ENCODE measurements at places on chromosomes 7 and 10.
A peak's percentile ranks its signal among the peaks of the same experiment; 100 is the strongest.

DNA sequence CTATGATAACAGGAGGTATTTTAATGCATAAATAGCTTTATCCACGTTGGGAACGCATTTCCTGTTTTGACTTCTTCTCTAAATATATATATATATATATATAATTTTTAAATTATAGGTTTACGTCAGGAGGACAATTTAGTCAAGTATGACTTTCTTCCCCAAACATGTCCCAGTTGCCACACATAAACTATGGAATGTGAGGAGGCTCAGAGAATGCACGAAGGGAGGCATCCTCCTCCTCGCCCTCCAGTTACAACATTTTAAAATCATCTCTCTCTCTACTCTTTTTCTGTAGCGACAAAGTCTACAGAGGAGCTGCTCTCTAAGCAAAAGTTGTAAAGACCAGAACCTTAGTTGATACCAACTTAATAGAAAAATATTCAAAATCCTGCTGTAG, 106.9 kb upstream of the LYZL1 start:
- no peak for DNase-seq

DNA sequence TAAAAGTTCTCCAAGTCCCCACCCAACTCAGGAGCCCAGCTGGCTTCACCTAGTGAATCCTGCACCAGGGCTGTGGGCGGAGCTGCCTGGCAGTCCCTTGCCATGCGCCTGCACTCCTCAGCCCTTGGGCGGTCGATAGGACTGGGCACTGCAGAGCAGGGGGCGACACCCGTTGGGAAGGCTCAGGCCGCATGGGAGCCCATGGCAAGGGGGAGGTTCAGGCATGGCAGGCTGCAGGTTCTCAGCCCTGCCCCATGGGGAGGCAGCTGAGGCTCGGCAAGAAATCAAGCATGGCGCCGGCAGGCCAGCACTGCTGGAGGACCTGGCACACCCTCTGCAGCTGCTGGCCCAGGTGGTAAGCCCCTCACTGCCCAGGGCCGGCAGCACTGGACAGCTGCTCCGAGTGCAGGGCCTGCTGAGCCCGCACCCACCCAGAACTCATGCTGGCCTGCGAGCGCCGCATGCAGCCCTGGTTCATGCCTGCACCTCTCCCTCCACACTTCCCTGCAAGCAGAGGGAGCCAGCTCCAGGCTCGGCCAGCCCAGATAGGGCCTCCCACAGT, 149.9 kb downstream of the ANKRD30A start:
- no peak for DNase-seq

GRCh38 chr10:57294698-57295097, 933.6 kb upstream of the ZWINT start:
- DNase-seq, result no peak

DNA sequence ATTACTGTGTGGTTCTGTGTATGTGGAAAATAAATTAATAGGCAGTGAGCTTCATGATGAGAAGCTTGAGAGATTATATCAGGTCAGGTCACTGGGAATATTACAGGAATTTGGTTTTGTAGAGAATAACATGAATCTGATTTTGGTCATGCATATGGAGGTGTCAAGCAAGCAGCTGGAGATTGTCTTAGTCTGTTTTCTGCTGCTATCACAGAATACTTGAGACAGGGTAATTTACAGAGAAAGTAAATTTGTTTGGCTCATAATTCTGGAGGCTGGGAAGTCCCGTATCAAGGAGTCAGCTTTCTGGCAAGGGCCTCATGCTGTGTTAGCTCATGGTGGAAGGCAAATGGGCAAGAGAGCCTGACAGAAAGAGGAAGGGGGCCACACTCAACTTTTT, 120.7 kb upstream of the FAM3C start:
- DNase-seq, result peak; percentile 34

DNA sequence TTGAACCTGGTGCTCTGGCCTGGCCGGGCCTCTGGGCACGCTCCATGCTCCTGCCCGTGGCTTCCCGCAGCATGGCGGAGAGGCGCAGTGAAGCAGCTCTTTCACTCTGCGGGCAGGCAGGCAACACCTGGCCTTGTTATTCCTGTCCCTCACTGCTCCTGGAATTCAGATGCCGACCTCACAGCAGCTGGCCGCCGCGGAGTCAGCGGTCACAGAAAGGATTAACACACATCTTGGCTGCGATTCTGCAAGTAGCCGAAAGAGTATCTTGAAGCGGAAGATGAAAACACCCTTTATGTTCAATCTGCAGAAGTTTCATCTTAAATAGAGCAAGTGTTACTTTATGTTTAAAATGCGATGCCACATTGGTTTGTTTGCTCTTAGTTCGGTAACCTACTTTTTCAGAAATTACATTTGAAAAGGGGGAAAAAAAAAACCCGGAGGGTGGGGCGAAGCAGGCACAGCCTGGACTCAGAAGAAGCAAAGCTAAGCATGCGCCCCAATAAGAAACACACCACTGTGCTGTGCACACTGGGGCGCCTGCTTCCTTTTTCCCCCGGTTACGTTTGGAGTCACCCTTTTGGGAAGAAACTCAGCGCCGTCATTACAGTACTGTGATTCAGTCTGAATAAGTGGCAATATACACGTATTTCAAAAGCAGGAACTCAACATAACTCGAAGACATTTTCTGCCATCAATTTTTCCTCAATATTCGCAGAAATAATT, 42.3 kb downstream of the BRI3 start:
- DNase-seq, result no peak

DNA sequence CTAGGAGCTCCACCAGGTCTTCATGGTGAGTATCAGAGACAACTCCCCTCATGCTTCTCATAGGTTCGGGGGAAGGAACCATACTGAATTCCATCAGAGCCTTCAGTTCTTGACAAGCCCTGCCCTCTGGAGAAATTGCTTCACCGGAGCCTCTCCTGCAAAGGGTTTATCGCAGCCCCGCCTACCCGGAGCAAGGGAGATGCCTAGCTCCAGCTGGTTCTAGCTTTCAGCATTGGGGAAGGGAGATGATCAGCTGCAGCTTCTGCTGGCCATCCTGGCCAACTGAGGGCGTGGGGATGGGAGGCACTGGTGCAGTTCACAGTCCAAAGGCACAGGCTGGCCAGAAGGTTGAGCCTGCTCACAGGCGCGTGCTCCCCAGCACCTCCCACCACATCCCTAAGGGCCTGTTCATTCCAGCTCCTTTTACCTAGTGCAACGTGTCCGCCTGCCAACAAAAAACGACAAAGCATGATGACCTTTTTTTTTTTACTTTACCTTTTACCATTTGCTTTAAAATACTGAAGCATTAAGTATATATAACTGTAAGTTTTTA, 31.2 kb downstream of the LANCL2 start:
- no peak for DNase-seq

- DNase-seq, result no peak
Observed at GRCh38 chr10:88932539-88933256, 19.9 kb downstream of the ACTA2 start.

DNA sequence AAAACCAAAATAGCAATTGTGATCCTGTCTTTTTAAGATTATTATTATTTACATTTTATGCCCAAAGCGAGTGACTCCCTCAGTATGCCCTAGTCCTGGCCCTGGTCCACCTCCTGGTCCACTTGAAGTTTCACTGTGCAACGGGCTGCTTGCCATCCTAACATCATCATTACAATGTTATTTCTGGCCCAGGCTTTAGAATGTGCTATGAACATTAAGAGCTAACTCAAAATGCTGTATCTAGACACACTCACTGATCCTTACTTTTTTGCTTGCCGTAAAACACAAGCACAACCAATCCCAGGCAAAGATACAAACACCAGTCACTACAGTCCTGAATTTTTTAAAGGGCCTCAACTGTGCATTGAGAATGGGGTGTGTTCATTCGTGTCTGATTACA, 38.4 kb downstream of the RHOBTB1 start:
- DNase-seq, result no peak

DNA sequence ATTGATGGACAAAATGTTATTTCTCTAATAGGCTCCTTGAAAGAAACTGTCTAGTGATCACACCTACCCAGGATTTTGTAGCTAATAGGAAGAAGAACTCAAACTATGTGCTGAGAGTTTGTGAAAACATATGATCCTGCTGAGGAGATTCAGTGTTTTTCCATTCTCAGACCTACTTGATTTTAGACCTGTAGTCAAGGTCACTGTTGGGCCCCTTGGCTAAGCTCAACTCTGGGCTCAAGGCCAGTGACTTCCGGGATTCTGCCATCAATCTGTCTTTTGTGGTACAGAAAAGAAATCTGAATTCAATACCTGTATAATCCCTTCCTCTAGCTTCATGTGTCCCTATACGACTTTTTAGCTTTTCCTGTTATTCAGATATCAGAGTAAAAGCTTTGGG, 79.7 kb upstream of the FERD3L start:
- DNase-seq, result no peak

DNA sequence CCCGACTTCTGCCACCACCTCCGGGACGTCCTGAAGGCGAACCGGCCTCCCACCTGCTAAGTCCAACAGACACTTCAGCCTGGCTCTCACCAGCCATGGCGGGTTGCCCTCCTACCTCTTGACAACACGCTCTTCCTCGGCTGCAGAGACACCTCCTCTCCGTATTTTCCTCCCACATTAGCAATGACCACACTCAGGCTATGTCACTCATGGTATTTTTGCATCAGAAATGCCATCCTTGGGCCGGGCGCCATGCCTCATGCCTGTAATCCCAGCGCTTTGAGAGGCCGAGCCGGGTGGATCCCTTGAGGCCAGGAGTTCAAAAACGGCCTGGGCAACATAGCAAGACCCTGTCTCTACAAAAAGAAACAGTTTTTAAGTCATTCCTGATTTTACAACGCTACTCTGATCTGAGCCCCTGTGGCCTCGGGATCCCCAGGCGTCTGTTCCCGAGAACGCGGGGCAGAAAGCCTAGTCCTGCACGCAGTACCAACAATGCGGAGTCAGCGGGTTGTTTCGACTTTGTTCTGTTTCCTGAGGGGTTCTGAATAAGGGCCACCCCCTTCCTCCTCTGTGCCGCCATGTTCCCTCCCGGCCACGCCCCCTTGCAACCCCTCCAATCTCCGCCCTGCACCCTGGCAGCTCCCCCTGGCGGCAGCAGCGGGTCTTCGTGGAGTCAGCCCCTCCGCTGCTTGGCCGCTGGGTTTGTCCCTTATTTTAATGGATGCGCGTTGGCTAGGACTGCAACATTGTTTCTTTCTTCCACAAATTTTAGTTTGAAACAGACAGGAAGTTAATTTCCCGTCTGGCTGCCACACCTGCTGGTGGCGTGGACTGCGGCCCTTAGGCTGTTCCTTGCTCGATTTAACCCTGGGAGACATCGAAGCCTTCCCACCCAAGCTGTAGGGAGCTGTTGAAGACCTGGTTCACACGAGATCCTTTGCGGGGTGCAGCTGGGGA, 9.7 kb upstream of the ZFAND2A start:
- DNase-seq, result no peak

- no peak for DNase-seq
Observed at GRCh38 chr10:5843686-5844344, 30.6 kb upstream of the GDI2 start.

- no peak for DNase-seq
Observed at GRCh38 chr7:21185653-21186265, 242.1 kb upstream of the SP4 start.
